NCI-H510A treated with DMSO at 0.1 percent for 48 hours (cell line): ENCODE measurements at places on chromosomes 2 and 18.

DNA sequence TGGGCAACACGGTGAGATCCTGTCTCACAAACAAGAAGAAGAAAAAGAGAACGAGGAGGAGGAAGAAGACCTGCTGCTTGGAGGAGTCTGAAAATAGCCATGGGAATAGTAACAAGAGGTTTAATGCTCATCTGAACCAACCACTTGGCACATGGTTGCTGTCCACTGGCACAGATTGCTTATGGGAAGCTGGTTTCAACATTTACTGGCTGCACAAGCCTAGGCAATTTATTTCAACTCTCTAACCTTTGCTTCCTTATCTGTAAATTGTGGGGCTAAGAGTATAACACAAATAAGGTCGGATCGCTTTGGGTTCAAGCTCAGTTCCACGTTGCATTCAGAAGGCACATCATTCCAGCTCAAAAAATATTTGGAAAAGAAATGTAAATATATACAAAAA lies 14.2 kb upstream of the RHOB start:
- DNase-seq = no peak

DNA sequence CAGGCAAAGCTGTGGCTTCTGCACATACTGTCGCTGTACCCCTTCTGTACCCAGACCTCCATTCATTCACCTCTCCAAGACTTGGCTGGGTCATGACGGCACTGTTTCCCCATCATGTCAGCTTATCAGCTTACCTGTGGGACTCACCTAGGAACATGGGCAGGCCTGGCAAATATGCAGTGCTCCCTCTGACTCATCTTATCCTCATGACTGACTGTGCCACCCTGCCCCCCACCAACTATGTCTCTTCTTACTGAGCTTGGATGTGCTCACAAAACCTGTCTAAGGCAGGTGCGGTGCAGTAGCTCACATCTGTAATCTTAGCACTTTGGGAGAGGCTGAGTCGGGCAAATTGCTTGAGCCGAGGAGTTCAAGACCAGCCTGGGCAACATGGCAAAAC lies 152.4 kb downstream of the MGAT5 start:
- no peak for DNase-seq

DNA sequence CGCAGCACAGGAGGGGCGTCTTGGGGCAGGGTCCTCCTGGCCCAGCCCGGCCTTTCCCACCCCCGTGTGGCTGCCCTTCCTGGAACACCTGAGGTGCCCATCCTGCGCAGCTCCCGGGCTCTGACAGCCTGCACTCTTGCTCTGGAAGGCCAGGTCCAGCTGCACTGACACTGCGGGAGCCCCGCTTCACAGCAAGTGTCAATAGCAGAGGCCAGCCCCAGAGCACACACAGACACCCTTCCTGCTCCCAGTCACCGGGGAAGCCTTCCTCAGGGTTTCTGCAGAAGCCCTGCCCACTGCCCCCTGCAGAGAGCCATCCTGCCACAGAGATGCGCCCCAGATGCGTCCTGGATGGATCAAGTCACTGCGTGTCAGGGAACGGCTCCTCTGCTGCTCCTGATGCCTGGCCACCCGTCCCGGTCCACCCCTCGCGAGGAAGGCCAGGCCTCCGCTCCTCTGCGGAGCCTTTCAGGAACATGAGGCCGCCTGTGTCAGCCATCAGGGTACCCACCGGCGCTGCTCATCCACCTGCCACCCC lies 519.2 kb upstream of the MYT1L start:
- DNase-seq = peak; percentile 79

DNA sequence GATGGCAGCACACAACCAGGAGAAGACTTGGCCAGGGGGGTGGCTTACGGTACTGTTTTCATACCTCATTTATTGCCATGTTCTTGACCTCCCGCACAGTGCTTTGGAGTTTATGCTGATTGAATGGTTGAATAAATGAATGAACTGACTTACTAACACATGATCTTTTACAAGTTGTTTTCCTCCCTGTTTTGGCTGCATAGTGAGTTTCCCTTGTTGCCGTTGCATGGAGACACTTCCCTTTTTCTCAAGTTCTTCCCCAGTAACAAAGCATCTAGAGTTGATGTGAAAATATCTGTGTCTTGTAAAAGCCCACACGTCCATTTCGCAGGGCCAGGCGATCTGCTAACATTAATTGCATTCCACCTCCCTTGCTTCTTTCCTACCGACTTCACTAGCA lies 35.7 kb upstream of the RAB1A start:
- no peak for DNase-seq

DNA sequence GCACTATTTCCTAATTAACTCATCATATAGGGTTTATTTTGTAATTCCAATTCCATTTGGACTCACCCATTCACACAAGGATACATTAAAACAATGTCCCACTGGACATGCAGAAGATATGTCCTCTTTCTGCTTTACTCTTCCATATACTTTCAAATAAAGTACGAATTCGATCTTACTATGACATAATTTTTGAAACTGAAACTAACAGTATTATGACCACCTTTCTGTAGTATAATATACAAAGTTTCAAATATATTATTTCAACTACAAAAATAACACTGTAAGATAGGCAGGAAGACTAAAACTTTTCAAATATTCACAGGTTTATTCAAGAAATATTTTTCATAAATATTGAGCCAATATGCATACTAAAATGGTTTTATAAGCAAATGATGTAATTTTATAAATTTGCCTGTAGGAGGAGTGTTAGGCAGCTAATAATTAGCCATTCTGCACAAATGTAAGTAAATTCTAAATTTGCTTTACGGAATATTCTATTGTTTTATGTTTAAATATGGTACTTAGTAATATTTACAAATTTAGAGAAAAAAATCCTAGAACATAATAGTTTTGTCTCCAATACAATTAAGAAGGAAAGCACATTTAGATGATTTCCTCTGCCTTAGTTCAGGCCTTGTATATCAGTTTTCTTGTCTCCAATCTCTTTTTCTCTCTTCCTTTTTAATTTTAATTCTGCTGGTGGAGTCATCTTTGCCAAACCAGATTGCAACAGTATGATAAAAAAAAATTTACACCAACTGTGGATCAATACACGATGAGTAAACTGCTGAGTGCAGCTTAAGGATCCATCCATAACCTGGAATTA lies 85.9 kb downstream of the CERKL start:
- peak; percentile 31 for DNase-seq
